ENCODE measurements at places on chromosomes 3 and 15. TPM values are rescaled to one million over a fixed set of nuclear protein-coding genes. Genes with fewer than 3 reads are reported as not detected.

DNA sequence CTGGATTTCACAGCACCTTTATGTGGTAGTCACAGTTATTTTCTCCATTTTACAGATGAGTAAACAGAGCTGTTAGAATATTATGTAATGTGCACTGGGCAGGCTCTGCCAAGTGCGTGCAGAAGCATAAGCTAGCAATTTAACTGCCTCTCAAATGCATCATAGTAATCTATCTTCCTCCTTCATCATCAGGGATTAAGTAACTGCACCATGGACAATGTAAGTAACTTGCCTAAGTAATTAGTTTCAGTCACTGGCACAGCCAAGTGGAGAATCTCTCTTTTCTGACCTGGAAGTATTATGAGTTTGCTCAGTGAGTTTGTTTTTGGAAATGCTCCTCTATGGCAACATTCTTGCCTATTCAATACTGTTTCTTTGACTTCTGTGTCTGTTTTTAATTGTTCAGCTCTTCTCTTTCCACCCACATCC, 260.5 kb downstream of the PTPRG start:
- DNase-seq = no peak

DNA sequence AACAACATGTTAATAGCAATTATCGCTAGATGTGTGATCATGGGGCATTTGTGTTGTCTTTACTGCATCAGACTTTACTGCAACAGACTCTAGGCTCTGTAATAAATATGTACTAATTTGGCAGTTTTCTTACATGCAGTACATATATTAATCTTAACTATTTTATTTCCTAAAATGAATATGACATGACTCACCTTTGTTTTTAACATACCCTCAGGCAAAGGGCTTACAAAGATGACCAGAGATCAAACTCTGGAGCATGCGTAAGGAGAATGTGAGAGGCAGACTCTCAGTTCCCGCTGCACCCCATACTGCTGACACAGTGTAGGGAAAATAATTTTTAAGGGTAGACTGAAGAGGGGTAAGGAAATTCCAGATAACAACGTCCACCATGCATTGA, 7.2 kb upstream of the FAM174B start:
- DNase-seq = no peak

MEIS2 gene
- total RNA-seq = 29.6 TPM

DNA sequence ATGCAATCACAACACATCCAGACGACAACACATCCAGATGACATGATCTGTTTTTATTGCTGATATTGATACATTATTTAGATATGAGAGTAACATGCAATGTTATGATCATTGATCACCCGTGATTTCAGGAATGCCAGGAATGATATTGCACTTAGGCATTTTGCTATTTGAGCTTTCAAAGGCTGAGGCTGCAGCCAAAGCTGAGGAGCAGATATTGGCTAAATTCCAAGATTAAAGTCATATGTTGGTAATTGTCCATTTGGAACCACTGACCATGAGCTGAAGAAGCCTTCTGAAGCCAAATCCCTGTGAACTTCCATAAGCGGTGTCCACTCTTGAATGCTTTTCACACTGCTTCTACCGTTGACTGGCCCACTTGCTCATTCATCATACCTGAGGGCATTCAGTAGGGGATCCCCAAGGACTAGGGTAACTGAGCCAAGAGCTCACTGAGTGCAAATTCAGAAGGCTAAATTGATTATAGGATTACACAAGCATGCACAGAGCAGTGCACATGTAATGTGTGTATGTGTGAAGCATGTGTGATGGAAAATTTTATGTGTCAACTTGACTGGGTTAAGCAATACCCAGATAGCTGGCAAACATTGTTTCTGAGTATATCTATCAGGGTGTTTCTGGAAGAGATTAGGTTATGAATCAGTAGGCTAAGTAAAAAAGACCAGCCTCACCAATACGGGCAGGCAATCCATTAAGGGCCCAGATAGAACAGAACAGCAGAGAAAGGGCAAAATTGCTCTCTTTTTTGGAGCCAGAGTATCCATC, 92.1 kb upstream of the PLAAT1 start:
- DNase-seq = no peak

DNA sequence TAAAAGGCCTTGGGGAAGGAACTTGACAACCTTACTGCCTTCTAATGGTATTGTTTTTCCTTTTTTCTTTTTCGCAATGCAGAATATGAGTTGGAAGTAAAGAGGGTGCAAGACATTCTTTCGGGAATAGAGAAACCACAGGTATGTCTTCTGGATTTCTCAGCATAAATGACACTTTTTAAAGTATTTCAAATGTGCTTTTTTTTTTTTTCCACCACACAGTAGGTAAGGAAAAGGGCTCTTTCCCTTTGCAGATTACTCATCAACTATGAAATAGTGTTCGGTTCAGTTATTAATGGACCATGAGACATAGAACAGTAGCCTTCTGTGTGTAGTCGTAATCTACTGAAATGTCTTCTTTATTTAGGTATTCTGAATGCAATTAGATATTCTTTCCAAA, 162.4 kb downstream of the GHSR start:
- no peak for DNase-seq

GRCh38 chr3:135994708-135995337, 29.3 kb downstream of the PPP2R3A start:
- peak; percentile 33 for DNase-seq

GPR87 gene
- not detected for total RNA-seq

GRCh38 chr3:56111606-56112304, 356.5 kb downstream of the ERC2 start:
- DNase-seq = no peak

DNA sequence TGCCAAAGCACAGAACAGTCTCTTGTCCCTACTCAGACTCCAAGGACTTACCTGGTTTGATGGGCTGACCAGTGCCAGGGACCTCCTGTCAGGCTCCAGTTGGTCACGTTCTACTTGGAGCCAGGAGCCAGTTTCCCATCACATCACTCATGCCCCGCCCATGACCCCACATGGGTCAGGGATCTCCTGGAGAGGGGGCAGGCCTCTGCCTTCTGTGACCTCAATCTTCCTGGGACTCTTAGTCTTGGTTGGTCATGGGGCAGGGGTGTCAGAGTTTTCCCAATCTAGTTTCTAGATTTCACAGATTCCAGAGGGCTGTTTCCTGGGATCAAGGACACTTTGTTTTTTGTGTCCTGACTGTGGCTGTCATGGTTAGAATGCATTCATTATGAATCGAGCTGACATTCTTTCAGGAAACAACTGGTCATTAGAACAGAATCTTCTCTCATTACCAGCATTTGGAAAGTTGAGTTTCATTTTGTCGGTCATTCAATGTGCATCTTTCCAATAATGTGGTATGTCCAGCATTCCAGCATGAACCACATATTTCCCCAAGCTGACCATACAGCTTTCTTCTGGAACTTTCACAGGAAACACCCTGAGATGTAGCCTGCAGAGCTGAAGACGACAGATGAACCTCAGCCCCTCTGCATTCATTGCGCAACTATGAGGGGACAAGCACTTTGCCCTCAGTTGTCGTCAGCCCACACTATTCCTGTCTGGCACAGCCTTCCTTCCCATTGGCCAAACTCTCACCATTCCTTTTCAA, 19.8 kb downstream of the CYP19A1 start:
- DNase-seq = no peak

LDHAL6B gene
- not detected for total RNA-seq

PLA2G4B gene
- 1.8 TPM for total RNA-seq

GRCh38 chr3:99541181-99541580, 97.2 kb upstream of the COL8A1 start:
- DNase-seq = no peak

DNA sequence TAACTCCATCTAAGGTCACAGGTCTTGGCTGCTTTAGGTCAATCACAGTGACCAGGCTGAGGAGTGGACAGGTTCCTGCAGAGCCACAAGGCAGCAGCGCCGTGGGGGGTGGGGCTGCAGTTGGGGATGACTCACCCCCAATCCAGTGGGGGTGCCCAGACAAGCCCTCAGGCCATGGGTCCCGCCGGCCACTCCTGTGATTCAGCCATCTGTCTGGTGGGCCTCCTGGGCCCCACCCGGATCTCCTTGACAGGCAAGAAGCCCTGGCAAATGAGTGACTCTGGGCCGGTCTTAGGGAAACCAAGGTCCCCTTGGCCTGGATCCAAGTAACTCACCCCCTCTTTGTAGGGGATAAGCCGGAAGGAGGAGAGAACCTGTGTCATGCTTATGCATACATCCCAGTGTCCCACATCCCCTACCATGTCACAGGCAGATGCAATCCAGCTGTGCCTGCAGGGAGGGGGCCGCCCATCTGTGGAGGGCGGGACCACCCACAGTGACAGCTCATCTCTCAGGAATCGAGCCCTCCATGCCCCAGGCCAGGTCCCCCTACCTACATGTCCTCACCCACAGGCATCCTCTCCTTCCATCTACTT, 495 bp upstream of the COL7A1 start:
- DNase-seq = peak; percentile 67

- no peak for DNase-seq
Measured at GRCh38 chr15:81043281-81043934, 42.7 kb downstream of the TLNRD1 start.

DNA sequence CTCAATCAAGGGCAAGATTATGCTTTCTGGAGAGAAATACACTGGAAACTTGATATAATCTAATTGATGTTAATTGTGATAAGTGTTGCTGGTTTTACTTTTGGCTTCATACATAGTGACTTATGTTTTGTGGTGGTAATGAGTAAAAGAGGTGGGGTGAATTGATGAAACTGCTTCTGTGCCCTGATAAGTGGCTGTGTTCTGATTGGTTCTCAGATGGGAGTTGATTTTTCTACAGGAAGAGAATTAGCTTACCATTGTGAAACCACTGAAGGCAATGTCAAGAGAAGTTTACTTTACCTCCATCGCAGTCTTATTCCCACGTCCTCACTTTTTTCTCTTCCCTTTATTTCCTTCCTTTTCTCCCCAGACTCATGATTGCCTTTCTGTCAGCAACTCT, 23.8 kb downstream of the TMEM45A start:
- DNase-seq = no peak

GRCh38 chr15:67085818-67086636, 20.6 kb downstream of the SMAD3 start:
- DNase-seq = no peak

- DNase-seq = no peak
Measured at GRCh38 chr15:77874063-77874462, 203.4 kb downstream of the TBC1D2B start.
